Liver (tissue), 10 donors: ENCODE measurements at places on chromosomes 16 and 17. TPM values are rescaled to one million over a fixed set of nuclear protein-coding genes. Genes with fewer than 3 reads are reported as not detected.

SNRNP25 gene
- 17.3 TPM for total RNA-seq

CCL17 gene
- not detected for total RNA-seq

CRYBA1 gene
- total RNA-seq, result not detected

KIF2B gene
- total RNA-seq, result not detected

- DNase-seq, result no peak
Observed at GRCh38 chr17:1605681-1606351, 22.8 kb downstream of the SLC43A2 start.

- DNase-seq, result no peak
Observed at GRCh38 chr16:27341549-27341948, 27.8 kb downstream of the IL4R start.

DNA sequence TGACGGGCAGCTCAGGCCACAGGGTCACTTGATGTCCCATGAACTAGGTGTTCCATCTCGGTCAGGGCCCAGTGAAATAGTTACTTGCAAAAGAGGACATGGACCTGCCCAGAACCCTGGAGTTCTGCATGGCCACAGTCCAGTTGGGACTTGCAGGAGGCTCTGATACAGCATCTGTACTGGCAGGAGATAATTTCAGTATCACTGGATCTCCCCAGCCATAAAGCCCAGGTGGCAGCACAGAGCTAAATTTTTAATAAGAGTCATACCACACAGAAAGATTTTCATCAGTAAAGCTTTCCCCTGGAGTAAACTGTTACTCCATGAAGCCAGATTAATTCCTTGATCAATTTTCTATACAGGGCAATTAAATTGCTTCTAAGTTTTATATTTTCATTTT lies 18.0 kb upstream of the SLC16A5 start:
- DNase-seq, result no peak

GRCh38 chr16:67077871-67078270 lies 31.9 kb upstream of the PHAF1 start:
- no peak for DNase-seq
